ENCODE measurements at places on chromosomes 5 and 9.

- DNase-seq: no peak
These were observed 2.0 kb upstream of the ANP32B start for GRCh38 chr9:97980918-97981845.

DNA sequence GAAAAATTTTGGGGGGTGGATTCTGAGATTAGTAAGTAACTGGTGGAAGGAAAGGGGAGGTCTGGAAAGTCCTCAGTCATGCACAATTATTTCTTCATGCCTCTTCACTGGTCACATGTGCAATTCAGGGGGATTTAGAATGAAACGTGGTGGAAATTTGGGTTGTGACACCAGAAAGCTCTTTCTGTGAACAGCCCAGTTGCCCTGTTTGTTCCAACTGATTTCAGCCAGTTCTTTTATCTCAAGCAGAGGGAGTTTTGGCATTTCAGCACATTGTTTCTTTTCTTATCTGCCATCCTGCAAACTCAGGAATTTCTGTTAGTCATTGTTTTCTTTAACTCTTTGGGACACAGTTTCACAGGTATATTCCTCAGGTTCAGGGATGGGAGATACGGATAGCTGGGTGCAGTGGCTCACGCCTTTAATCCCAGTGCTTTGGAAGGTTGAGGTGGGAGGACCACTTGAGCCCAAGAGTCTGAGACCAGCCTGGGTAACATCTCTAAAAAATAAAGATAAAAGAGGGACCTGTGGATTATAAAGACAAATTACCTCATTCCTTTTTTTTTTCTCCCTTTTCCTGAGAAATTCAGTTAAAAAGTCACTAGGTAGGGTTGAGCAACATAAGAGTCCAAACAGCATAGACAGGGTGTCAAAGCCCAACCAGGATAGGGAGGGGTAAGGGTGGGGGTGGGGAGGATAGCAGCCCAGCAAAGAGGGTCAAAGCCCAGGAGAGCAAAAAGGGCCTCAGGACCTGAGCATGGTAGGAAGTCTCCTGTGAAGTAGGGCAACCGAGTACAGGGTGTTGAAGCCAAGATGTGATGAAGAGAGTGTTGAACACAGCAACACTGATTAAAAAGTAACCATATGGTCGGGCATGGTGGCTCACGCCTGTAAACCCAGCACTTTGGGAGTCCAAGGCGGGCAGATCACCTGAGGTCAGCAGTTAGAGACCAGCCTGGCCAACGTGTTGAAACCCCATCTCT is 5.4 kb upstream of the B4GALT1 start:
- DNase-seq: no peak

DNA sequence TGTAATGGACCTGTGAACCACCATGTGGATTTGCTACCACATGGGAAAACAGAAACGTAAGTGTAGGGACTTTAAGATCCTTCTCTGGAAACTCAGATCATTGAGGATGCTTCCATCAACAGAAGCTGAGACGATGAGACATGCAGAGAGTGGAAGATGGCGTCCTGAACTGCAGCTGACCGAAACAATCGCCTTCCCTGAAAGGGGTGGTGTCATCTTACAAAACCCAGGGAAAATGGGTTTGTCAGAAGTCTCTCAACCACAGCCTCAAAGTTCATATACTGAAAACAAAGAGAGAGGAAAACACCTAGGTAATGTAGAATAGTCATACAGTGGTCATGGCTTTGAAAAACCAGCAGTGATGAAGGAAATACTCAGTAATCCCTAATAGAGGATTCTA is 6.6 kb upstream of the PTPN3 start:
- DNase-seq: no peak

DNA sequence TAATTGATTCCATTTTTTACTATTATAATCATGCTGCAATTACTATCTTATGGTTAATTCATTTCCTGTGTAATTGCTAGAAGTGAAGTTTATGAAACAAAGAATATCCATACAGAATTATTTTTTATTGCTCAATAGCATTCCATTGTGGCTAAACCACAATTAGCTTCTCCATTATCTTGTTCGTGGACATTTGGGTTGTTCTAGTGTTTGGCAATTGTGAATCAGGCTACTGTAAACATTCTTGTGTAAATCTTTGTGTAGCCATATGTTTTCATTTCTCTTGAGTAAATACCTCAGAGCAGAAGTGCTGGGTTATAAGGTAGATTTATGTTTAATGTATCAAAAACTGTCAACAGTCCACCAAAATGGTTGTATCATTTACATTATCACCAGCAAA is 341.1 kb downstream of the MAT2B start:
- DNase-seq: no peak

- no peak for DNase-seq
These were observed 980 bp downstream of the COL5A1 start for GRCh38 chr9:134642385-134643181.

DNA sequence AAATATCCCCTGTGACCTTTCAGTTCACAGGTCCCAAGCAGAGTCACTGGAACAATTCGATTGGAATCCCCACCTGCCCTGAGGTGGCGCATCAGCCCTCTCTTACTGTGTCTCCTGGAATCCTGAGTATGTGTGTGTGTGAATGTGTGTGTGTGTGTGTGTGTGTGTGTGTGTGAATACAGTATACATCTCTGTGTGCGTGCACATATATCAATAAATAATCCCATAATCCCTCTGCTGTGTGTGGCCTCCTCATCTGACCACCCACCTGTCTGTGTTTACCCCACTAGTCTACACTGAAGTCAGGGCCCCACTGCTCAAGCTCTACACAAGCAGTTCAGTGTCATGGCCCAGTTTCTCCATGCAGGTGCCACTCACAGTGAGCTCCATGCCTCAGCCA is 187.4 kb downstream of the ERCC6L2 start:
- DNase-seq: no peak

GRCh38 chr9:107292821-107293542 is 9.9 kb downstream of the RAD23B start:
- no peak for DNase-seq

DNA sequence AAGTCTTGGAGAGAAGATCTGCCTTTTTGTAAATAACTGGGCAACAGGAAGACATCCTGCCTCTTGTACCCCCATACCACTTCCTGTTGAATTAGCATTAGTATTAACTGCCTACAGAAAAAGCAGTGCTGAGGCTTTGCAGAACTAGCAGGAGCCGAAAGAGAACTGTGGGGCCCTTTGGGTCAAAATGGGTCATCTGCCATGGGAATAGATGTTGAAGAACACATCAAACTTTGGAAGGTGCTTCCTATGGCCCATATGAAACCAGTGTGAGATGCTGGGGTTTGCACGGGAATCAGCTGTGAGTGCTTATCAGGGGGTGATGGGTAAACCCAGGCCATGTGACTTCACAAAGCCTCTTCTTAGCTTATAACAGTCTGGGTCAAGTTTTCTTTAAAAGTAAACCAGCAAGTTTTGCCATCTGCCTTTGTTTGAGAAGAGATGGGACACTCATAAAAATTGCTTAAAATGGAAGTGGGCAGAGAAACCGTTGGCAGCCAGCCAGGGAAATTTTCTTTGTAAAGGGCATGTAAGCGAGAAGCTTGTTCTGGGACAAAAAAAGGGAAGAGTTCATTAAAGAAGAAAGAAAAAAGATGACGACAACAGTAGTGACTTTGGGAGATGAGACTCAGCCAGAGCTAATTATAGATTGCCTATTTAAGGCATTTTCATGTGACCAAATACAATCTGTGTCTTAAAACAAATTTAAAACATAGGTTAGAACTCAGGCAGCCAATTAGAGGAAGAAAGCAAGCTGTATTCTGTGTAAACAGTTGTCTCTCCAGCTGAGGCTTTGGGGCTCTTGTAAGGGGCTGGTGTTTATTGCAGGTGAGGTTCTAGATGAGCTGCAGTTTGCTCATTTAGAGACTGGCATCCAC is 4.4 kb downstream of the SLC25A25 start:
- peak; percentile 37 for DNase-seq

- no peak for DNase-seq
These were observed 282.9 kb upstream of the MVB12B start for GRCh38 chr9:126043681-126044080.

- no peak for DNase-seq
These were observed 14.3 kb downstream of the IL5 start for GRCh38 chr5:132528866-132529634.

DNA sequence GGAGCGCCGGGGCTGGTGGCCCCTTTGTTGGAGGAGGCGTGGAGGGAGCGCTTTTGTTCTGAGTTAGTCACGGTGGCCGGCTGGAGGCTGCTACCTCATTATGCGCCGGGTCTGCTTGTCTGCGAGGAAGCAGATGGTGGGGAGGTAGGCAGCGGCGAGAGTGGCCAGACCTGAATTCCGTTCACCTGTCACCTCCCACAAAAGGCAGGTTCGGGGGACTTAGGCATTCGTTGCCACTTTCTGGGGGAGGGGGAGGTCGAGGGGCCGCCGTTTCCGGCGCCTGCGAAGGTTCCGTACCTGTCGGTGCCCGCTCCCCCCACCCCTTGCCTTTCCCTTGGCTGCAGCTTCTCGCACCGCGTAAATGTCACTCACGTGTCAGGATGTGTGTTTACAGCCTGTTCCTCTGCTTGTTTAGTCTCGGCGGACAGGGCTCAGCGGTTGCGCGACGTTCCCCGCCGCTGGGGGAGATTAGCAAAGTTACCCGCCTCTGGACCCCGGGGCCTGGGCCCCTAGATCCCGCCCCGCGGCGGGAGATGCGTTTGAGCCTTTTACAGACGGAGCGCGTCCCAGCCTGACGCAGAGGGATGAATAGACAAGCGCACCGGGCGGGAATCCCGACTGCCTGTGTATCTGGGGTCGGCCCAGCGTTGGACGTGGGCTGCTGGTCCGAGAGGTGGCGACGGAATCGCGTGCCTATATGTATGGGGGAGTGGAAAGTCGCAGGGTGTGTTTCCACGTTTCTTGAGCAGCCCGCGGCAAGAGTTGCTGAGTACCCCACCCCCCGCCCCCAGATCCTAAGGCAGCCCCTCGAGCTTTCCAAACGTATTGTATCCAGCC is 2.7 kb upstream of the LHX2 start:
- peak; percentile 9 for DNase-seq

DNA sequence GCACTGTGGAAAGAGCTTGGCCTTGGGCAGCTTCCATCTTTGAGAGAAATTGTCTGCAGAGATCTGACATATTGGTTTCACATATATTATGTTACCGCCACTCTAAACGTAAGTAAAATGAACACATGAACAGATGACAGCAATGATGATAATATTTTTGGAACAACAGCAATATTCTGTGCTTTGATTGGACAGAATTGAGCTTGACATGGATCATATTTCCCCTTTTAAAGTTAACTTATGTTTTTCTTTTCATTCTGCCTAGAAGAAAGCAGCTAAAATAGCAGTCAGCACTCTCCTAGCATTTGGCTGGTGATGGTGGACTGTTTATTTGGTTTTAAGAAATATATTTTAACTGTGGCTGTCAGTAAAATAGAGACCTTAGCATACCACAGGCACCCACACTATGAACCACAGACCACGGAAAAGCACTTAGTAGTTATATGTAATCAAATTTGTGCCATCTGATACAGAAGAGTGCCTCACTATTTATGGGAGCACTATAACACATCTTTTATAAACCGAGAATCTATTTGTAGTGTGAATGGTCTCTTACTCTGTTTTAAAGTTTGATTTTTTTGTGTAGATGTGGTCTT is 1.8 kb upstream of the CFAP95 start:
- no peak for DNase-seq

DNA sequence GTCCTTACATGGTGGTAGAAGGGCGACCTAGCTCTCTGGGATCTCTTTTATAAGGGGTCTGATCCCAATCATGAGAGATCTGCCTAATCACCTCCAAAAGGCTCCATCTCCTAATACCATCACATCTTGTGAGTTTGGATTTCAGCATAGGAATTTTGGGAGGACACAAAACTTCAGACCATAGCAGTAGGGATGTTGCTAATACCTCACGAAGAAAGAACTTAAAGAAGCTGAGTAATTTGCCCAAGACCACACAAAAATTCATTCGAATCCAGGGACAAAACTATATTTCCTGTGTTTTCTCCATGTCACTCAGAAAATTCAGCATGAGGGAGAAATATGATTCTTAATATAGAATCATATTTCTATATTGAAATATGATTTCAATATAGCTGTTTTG is 32.7 kb downstream of the MTAP start:
- DNase-seq: no peak

DNA sequence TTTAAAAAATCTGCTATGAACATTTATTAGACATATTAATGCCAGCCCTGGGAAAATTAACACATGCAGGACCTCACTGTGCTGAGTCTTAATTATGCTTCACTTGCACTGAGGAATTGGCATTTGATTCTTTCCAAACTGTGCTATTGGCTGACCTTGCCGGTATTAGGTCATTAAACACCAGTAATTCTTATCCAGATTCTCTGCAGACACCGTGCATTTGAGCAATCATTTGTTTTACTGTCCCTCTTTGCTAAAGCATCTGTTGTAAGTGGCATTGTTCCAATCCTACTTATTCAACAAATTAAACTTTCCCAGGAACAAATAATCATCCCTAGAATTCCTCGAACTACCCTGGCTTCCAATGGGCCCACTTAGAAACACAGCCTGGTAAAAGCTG is 145.0 kb downstream of the SLC12A2 start:
- no peak for DNase-seq

DNA sequence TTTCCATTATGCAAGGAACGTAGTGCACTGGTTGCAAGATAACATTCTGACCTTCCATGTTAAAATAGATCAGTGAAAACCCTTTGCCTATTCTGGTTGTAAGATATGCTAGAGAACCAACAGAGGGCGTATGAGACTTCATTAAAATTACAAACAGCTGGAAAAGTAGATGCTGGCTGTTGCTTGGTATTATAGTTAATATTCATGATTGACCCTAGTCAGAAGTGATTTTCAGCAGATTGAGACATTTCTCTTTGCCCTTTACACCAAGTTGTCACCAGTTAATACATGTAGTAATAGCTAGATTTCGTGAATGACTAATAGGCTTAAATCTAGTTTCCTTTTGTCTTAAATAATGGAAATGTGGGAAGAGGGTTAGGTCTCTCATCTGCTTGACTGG is 13.8 kb upstream of the FGF18 start:
- DNase-seq: no peak

- DNase-seq: peak; percentile 84
These were observed at the start of gene PRKAA1 for GRCh38 chr5:40798012-40798800. Gene PRKAA1 (minus strand): TSS chr5:40798374. CDS start chr5:40798189, 185 bp downstream.

DNA sequence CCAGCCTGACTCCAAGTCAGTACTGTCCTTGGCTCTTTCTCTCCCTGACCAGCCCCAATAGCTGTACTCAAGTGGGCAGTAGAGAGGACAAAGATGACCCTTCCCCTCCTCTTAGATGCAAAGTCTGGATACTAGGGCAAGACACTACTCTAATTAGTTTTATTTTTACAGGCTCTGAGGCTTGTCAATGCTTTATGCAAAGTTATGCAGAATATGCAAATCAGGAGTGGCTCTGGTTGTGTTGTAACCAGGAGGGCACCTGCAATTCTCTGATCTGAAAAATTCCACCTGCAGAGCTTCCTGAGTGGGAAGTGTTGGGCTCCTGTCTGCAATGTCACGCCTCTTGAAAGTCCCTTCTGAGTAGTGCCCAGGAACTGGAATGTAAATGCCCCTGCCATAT is 201.5 kb downstream of the RGS3 start:
- DNase-seq: no peak

GRCh38 chr5:154287136-154287535 is 96.6 kb downstream of the GALNT10 start:
- no peak for DNase-seq

GRCh38 chr9:26159575-26160392 is 481.5 kb upstream of the TUSC1 start:
- DNase-seq: no peak

GRCh38 chr5:54581831-54582548 is 64.4 kb downstream of the SNX18 start:
- DNase-seq: no peak

- DNase-seq: no peak
These were observed 331.6 kb upstream of the SLC30A5 start for GRCh38 chr5:68762201-68762600.

GRCh38 chr5:17241635-17242034 is 24.2 kb downstream of the BASP1 start:
- DNase-seq: no peak

All from small intestine (tissue), 16 donors.